RCC 7860 (cell line): ENCODE measurements at places on chromosomes 6 and 20.
A peak's percentile ranks its signal among the peaks of the same experiment; 100 is the strongest.

DNA sequence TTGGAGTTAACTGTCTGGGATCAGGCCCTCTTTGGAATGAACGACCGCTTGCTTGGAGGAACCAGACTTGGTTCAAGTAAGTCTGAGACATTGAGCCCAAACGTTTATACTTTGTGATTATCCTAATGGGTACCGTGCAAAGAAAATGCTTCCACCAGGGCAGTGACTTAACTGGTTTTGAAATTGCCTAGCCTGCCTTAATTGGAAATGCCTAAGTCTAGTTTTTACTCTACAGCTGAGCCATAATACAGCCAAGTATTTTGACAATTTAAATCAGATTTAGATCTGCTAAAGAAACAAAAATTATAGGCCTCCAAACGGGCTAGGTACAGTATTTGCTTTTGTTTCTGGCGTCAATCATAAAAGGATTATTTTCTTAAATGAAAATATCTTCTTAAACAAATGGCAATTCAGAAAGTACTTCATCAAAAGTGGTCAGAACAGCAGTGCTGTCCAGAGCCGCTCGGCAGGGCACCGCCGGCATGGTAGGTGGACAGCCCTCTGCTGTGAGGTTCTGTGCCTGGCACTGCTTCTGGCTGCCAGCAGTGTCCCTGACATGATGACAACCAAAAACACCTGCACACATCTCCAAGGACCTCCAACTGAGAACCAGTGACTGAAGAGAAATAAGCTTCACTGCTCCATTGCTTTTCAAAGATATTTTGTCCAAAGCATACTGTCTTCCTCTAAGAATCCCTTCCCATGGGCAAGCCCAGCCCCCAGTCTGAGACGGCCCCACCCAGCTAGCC lies 55.6 kb downstream of the EZR start:
- no peak for DNase-seq

DNA sequence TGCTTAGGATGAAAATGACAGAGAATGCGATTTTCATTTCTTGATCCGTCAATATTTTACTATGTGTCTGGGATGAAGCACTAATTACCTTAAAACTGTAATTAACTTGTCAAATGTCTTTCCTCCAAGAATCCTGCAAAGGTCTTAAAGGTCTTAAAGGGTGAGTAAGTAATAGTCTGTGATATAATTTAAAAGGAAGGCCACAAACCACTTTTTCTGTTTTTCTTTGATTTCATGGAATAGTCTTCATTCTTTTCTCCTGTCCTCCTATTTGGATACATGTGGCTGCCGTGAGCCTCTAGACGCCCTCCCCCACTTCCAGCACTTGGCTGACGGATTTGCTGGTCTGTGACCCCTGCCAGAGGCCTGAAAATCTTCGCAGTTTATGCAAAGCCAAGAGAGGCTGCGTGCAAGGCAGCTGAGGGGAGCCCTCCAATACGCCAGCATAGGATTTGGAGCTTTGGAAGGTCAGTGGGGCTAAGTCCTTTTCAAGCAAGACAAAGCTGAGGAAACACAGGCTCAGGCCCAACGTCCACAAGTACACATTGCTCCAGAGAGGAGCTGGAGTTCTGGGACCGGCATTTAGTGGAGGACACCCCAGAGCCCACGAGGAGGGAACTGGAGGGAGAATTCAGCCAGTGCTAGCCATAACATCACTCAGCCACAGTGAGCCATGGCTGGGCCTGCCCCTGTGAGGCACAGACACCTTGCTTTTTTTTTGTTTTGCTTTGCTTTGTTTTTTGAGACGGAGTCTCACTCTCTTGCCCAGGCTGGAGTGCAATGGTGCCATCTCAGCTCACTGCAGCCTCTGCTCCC lies 382.6 kb downstream of the SMOC2 start:
- no peak for DNase-seq

DNA sequence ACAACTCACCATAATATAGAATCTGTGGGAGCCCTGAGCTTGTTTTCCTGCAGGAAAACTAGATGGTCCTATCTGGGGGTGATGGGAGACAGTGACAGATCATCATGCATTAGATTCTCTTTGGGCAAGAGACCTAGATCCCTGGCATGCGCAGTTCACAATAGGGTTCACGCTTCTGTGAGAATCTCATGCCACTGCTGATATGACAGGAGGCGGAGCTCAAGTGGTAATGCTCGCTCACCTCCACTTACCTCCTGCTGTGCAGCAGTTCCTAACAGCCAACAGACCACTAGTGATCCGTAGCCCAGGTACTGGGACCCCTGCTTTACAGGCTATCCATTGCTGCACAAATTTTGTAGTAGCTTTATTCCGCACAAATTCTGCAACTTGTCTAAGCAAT lies 84.5 kb downstream of the HIVEP2 start:
- DNase-seq: no peak

- DNase-seq: no peak
Measured at GRCh38 chr6:163991321-163991720, 576.8 kb downstream of the QKI start.

DNA sequence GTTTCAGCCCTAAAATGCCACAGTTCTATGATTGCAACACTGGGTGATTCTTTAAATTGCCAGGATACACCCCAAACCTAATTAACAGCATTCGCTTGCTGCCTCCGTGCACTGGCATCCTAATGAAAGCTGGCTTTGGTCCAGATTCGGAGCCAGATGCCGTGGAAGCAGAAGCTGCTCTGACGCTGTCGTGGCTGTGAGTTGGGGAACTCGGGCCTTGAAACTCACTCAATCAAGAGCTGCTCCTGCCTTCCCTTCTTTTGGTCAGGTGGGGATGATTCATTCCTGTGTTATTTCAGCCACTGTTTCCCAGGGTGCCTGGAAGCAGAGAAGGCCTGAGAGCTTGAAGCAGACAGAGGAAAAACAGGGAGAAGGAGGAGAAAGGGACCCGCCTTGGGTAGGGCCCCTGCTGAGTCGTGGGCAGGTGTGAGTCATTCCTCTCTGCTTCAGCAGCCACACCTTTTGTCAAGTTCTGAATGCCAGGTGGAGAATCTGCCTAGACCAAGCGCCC lies 36.2 kb upstream of the DSP start:
- DNase-seq: peak; percentile 88

DNA sequence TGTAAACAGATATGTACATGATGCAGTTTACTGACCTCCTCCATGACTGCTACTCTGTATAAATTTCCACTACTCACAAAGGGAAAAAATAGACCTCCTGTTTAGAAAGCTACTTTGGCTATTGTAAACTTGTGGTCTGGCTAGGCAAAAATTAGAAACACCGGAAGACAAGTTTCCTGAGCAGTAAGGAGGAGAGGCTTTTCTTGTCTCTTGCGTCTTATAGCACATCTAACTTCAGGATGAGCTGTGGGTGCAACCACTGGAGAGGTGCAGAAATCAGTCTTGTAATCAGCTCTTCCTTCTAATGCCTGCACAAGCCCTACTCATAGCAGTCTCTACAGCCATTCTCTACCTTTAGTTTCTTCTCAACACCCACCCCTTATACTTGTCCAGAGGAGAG lies 296.5 kb upstream of the SLC35B3 start:
- no peak for DNase-seq

- DNase-seq: no peak
Measured at GRCh38 chr6:152353440-152353839, 283.7 kb downstream of the SYNE1 start.

- DNase-seq: no peak
Measured at GRCh38 chr20:47143657-47144056, 212.8 kb downstream of the ZMYND8 start.
